SK-N-DZ (cell line): ENCODE measurements at places on chromosomes 2 and 18.

DNA sequence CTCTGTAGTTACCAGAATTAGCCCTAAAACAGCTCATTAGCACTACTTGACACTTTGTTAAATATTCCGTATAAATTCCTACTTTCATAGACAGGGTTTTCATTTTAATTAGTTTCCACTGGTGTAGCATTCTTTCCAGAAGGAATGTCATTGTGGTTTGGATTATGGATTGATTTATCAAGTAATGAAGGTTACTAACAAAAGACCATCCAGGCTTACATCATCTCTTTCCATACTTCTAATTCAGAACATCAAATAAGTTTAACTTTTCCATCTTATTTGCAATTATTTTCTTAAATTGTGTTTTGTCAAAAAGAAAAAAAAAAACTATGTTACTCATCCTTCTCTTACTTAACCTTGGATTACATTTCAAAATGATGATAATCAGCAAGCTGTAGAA, 231.8 kb upstream of the SPOPL start:
- no peak for DNase-seq

DNA sequence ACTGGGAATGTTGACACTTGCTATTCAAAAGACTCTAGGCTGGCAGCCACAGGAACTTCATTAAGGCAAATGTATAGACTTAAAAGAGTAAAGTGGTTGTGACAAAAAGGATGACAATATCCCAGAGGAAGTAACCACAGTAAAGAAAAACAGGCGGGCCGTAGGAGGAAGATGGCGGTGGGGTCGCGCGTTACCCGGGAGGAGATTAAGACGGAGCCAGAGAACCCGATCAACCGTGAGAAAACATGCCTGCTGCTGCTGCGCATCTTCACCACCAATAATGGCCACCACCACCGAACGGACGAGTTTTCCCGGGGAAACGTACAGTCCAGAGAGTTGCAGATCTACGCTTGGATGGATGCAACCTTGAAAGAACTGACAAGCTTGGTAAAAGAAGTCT, 14.0 kb upstream of the NEUROD1 start:
- DNase-seq = no peak

GRCh38 chr2:46116553-46116991, 180.6 kb upstream of the EPAS1 start:
- DNase-seq = no peak

DNA sequence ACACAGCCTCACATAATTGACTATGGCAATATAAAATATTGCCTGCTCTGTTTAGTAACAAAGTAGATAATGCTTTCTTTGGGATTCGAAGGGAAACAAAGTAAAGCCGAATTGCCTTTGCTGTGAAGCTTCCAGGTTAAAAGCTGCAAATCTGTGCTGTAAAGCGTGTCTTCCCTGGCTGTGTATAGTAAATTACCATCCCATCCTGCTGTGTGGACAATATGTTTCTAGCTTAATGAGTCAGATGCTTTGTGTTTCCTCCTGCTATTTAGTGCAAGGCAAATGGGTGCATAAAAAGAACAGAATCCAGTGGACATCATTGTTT, 265.1 kb downstream of the SOCS6 start:
- peak; percentile 7 for DNase-seq

DNA sequence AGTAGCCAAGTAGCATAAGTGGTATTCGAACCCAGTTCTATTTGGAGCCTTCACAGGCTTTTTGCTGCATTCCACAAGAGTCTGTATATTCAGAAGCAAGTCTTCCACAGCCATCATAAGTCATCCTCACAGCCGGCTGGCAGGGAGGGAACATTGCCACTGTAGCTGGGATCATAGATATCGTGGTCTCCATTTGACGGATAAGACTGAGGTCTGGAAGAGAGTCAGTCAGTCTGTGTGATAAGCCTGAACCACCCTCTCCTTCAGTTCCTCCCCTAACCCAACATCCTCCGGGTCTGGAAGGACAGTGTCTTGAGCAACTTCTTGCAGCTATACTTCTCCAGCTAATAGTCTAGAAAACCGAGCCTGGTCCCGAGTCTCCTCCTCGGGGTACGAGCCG, 17.0 kb upstream of the C1QL2 start:
- no peak for DNase-seq

- no peak for DNase-seq
These were observed 29.0 kb downstream of the LPIN1 start for GRCh38 chr2:11775384-11775783.

GRCh38 chr18:37019157-37019827, 190.4 kb downstream of the KIAA1328 start:
- DNase-seq = peak; percentile 6

DNA sequence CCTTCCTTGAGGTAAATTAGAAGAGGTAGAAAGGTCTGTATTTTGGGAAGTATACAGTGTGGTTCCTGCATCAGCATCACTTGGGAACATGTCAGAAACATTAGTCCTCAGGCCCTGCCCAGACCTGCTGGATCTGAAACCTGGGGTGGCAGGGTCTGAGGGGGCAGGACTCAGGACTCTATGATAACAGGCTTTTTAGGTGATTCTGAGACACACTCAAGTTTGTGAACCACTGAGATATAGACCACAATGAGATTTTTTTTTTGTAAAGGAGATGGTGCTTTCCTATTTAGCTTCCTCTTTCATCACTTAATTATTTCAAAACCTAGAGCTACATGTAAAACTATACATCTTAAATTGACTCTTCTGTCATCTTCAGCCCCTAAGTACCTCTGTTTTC, 262.7 kb upstream of the SPOPL start:
- DNase-seq = no peak

- DNase-seq = no peak
These were observed 12.9 kb upstream of the ESPNL start for GRCh38 chr2:238087211-238087610.

DNA sequence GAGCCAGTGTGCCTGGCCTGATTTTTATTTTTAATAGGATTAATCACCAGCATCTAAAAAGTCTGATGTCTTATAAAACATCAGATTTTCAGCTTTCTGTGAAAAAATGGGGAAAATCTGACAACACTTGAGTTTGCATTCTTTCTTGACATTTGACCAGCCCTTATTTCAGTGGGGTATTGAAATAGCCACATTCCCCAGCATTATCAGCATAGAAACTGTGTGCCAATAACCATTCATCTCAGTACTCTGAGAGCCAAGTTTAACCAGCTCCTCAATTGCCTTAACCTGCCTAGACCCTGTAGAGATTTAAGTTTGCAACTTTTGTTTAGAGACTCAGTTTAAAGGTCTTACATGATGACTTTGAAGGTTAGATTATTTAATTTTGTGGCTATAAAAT, 155.0 kb downstream of the CERS6 start:
- DNase-seq = no peak

DNA sequence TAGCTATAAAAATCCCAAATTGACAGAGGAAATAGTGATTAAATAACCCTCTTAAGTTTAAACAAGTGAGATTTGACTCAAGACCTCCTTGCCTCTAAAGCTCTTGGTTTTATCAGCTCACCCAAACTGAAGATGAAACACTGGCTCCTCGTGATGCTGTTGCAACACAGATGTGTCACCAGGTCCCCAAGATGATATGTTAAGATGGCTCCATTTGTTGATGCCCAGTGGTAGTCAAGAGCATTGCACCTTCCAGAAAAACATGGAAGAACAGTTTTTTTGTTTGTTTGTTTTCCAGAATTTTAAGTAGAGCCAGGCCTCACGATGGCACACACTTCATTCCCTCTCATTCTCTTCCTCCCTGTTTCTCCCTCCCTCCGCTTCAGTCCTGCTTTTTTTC, 399.8 kb downstream of the TXNL1 start:
- no peak for DNase-seq

DNA sequence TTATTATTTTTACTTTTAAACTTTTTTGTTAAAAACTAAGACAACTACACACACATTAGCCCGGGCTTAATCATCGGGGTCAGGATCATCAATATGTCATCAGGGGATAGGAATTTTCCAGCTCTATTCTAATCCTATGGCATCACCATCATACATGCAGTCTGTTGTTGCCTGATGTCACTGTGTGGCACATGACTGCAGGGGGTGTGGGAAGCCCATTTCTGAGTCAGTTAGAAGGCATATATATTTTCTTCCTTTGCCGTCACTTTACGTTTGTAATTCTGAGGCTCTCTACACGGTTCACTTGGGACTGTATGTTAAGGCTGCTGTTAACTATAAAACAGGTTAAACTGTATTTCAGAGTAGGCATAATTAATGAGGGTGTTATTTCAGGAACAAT, 144.4 kb upstream of the ITGA6 start:
- DNase-seq = no peak

- DNase-seq = peak; percentile 57
These were observed 158.8 kb downstream of the TMEFF2 start for GRCh38 chr2:192035731-192036442.

GRCh38 chr2:133977405-133977804, 276.5 kb upstream of the MGAT5 start:
- DNase-seq = no peak

GRCh38 chr2:96962567-96963203, 23.7 kb downstream of the FAM178B start:
- no peak for DNase-seq

GRCh38 chr2:117137371-117137770, 677.1 kb upstream of the DDX18 start:
- no peak for DNase-seq

- DNase-seq = no peak
These were observed 168.2 kb downstream of the GALNT1 start for GRCh38 chr18:35749701-35750100.

GRCh38 chr2:101435001-101435862, 39.7 kb downstream of the RFX8 start:
- no peak for DNase-seq

DNA sequence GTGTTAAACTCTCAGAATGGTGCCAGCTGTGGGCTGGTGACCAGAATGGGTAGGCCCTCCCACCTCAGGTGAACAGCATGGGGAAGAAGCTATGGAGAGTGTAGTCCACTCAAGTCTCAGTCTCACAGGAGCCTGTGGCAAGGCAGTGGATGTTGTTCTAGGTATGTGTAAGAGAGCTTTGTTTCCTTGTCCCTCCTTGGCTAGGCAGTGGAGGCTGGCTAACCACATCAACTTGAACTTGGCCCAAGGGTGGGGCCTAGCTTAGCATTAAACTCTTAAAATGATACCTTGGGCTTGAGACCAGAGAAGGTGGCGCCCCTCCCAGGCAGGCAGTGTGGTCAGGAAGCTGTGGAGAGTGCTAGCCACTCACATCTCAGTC, 53.2 kb upstream of the SLC4A10 start:
- no peak for DNase-seq

DNA sequence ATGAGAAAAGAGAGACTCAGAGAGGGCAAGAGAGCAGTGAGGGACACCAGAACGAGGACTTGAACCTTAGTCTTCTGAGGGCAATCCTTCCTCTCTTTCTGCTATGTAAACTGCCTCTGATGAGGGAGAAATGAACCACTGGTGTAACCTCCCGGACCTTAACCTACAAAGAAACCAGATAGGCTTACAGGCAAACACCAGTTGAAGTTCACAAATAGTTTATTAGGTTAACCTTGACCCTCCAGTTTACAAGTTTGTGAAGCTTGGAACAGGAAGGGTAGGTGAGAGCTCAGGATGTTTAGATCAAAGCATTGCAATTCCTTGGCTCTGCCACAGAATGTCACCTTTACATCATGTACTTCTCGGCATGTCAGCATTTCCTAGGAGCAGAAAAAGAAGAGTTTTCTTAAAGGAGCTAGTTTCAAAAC, 486.4 kb upstream of the SPRED2 start:
- DNase-seq = peak; percentile 29

DNA sequence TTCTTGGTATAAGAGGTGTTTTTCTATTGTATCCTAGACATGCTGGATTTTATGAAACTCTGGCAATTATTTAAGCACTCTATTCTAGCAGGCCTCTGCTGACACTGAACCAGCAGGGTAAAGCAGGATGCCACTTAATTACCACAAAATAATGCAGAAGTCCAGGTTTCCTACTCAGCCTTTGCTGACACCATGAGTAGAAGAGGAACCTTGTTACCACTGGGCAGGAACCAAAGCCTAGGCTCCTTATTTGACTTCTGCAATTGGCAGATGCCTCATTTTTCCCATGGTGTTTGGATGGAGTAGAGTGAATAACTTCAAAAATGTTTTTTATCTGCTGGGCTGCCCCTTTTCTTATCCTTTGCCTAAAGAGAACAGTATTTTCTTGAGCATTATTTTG, 60.8 kb downstream of the THNSL2 start:
- DNase-seq = no peak

DNA sequence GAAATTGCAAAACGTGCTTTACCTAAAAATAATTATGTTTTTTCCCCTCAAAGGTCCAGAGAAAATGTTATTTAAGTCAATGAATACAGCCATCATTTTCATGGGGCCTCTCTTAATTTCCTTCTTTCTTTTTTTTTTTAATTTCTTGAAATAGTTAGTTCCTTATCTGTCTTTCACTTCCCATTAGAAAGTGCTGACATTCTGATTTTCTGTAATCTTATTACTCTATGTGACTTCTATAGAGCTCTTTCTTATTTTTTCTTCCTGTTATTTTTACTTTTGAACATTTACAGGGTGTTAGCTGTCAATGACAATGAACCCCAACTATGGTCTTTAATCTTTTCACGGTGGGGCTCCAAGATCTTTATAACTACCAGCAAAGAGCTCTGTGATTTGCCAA, 30.0 kb downstream of the CTLA4 start:
- no peak for DNase-seq

DNA sequence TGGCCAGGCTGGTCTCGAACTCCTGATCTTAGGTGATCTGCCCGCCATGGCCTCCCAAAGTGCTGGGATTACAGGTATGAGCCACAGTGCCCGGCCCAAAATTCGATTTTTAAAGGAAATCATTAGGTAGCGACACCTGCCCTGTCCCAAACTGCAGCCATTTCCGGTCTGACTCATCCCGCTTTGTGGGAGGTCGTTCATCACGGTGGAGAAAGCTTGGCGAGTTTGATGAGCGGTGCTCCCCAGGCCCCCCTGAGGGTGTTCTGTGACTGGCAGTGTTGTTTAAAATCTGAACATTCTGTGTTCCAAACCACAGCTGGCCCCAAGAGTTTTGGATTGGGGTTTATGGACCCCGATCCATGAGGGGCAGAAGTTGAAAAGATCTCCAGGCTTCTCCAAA, 53.0 kb upstream of the GLI2 start:
- DNase-seq = no peak

DNA sequence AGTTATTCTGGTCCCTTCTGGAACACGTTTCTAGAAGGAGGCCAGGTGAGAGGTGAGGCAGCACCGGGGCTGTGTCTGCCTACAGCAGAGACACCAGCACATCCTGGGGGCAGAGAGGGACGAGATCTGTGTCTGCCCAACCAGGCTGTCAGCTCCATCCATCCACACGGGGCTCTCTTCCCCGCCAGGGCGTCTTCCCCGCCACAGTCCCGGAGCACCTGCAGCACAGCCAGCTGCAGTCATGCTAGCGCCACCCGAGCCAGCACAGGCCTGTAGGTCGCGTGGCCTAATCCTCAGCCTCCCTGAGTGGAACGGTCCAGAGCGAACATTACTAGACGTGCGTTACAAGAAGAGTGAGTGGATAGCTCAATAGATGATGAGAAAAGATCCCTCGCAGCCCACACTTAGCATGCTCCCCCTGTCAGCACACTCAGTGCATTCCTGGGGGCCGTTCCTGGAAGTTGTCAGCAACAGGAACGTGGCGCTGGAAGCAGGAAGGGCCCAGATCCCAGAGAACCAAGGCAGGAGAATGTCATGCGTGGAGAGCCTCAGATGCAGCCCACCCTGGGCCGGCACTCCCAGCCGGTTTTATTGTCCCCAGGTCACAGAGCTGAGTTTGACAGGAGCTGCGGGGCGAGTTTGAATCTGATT, 179.0 kb downstream of the TWIST2 start:
- peak; percentile 60 for DNase-seq

GRCh38 chr2:232336981-232337720, 41.4 kb upstream of the ALPP start:
- no peak for DNase-seq
